ENCODE measurements at places on chromosomes 7 and 10. TPM values are rescaled to one million over a fixed set of nuclear protein-coding genes. Genes with fewer than 3 reads are reported as not detected.

CUBN gene
- total RNA-seq = 1.4 TPM

ZNF804B gene
- total RNA-seq = not detected

GIMAP1 gene
- 14.3 TPM for total RNA-seq

STOX1 gene
- total RNA-seq = 0.09 TPM
